ENCODE measurements at places on chromosomes 12 and 14. TPM values are rescaled to one million over a fixed set of nuclear protein-coding genes. Genes with fewer than 3 reads are reported as not detected.

Gene DPPA3
- total RNA-seq, result not detected

Gene MPHOSPH9
- total RNA-seq, result 15.0 TPM

Gene HOTAIR
- 4.4 TPM for total RNA-seq

Gene CCND2
- 208 TPM for total RNA-seq

Gene TAS2R30
- total RNA-seq, result 0.08 TPM

Gene LRCOL1
- not detected for total RNA-seq

Gene UNC79
- total RNA-seq, result not detected

Gene CD69
- not detected for total RNA-seq

Gene PARPBP
- 7.8 TPM for total RNA-seq

Gene EEF1AKMT3
- total RNA-seq, result 4.9 TPM

Gene SLC7A8
- total RNA-seq, result 61.2 TPM

Gene C12orf60
- total RNA-seq, result 2.7 TPM

Gene NEUROD4
- total RNA-seq, result not detected

Gene TAS2R42
- not detected for total RNA-seq

Gene KCNMB4
- 0.31 TPM for total RNA-seq

Gene SDS
- not detected for total RNA-seq

Gene AQP6
- total RNA-seq, result 0.47 TPM

Gene CLEC9A
- total RNA-seq, result not detected

Gene KRT72
- total RNA-seq, result not detected

Gene NOS1
- total RNA-seq, result 1.1 TPM

Gene CPNE6
- total RNA-seq, result not detected

Gene CREBL2
- total RNA-seq, result 17.6 TPM

Gene TMBIM4
- 89.8 TPM for total RNA-seq

Gene SELPLG
- 0.08 TPM for total RNA-seq

Gene KRT78
- 0.16 TPM for total RNA-seq

Gene SMARCD1
- total RNA-seq, result 97.3 TPM

Gene TMEM132D
- total RNA-seq, result not detected

Gene CRIP1
- total RNA-seq, result 0.16 TPM

Gene CIROP
- not detected for total RNA-seq

Gene RNF212B
- total RNA-seq, result not detected

Gene SLC6A15
- total RNA-seq, result 37.3 TPM

Gene FAM90A1
- total RNA-seq, result not detected

Gene GNB3
- 0.47 TPM for total RNA-seq

Gene C3AR1
- total RNA-seq, result not detected

Gene MYF6
- not detected for total RNA-seq

Gene APOF
- total RNA-seq, result not detected

Gene VDR
- total RNA-seq, result 49.6 TPM

Gene DAO
- total RNA-seq, result not detected

Gene LUM
- 7.5 TPM for total RNA-seq

Gene ADCK1
- total RNA-seq, result 4.7 TPM

Gene TAS2R7
- total RNA-seq, result not detected

Gene FANCM
- total RNA-seq, result 5.8 TPM

Gene ARPC3
- total RNA-seq, result 1,114 TPM

Gene BICDL1
- total RNA-seq, result 20.5 TPM

Gene PA2G4
- total RNA-seq, result 356 TPM

Gene CCDC197
- total RNA-seq, result not detected
